BJ (cell line): ENCODE measurements at places on chromosomes 7 and 10.

GRCh38 chr7:7932553-7932952 lies 36.0 kb upstream of the GLCCI1 start:
- DNase-seq: no peak

DNA sequence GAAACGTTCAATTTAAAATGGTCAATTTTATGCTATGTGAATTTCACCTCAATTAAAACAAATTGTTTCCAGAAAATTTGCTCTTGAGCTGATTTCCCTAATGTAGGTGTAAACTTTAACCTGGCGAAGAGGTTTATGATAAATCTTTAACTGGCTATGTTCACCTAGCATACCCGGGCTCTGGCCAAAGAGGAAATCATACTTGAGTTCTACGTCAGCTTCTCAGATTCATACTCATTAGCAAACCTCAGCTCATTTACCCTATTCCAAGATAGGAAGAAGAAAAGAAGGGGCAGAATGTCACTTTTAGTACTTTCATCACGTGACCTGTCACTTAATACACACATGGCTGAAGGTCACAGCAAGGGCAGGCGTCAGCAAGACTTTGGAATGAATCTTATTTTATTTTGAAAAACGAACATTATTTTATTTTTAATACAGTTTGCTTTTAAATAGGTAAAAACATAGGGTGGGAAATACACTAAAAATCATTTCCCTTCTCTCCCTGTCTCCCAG lies 97.0 kb downstream of the ABLIM1 start:
- no peak for DNase-seq

GRCh38 chr10:51007781-51008180 lies 66.5 kb upstream of the PRKG1 start:
- DNase-seq: no peak

DNA sequence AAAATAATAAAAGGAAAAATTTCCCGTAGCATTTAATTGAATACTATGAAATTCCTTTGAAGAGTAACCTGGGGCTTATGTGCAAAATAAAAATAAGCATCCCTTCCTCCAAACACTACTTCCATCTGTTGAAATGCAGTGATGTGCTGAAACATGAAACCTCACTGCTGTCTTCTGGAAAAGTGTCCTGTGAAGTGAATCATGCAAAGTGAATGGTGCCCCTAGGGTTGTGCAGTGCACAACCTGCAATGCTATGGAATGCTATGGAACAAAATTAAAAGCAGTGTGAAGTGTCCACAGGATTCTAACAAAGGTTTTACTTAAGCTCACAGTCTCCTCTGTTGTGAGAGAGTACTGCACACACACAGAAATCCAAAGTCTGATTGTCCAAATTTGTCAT lies 480.9 kb downstream of the ETV1 start:
- DNase-seq: no peak

DNA sequence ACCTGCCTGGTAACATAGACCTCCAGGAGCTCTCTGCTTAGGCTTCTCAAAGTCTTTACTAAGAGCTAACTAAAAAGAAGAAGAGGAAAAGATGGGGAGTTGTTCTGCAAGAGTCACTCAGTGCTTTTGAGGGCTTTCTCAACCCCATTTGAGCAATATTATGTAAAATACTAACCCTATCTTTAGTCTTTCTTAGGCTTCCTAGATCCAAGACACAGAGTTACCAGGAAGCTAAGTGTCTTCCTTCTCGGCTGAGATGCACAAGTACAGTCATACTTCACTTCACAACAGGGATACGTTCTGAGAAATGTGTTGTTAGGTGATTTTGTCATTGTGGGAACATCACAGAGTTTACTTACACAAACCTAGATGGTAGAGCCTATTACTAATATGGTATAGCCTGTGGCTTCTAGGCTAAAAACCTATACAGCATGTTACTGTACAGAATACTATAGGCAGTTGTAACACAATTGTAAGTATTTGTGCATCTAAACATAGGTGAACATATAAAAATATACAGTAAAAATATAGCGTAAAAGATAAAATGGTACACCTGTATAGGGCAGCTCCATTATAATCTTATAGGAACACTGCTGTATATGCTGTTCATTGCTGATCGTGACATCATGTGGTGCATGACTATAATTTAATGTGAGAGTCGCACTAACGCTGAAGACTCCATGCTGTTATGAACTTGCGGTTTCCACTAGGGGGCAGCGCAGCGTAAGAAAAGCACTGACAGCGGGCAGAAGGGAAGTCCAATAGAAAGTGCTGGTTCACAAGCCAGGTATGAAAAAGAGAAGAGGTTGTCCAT lies 16.3 kb downstream of the ANKRD22 start:
- DNase-seq: peak; percentile 41

GRCh38 chr7:128406314-128407232 lies 3.2 kb downstream of the IMPDH1 start:
- DNase-seq: no peak
